Muscle of back (tissue), 13 donors: ENCODE measurements at places on chromosomes 3 and 15.

GRCh38 chr3:38114875-38115644 lies 21.9 kb downstream of the ACAA1 start:
- DNase-seq = no peak

DNA sequence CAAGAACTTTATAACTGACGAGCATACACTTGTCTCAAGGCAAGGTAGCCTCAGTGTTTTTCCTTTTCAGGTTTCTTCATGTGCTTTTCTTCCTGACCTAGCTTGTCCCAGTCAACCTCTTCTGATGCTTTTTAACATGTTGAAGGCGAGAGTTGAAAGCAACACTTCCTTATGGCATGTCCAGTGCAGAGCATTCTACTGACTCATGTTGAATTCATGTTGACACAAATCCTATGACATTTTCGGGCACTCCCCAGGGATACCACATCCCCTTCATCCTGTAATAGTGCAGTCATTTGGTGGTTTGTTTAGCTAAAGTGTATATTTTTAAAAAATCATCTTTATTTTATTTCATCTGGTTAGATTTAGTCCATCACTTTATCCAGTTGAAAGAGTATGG lies 75.9 kb upstream of the CBLB start:
- no peak for DNase-seq

DNA sequence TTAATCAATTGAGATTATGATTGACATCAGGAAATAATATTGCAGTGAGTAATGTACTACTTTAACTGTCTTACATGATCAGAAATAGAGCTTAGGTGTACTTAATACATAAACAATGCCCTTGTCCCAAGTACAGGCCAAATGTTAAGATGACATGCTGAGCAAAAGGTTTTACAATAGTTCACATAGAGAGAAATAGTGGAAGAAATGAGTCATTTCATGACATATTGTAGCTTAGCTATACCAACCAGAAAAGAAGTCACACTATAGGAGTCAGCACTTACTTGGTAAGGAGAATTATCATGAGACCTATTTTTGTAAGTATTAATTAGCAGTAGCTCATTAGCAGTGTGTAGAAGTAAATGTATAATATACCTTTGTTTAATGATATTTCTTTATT lies 96.4 kb upstream of the NANOGP8 start:
- DNase-seq = no peak

DNA sequence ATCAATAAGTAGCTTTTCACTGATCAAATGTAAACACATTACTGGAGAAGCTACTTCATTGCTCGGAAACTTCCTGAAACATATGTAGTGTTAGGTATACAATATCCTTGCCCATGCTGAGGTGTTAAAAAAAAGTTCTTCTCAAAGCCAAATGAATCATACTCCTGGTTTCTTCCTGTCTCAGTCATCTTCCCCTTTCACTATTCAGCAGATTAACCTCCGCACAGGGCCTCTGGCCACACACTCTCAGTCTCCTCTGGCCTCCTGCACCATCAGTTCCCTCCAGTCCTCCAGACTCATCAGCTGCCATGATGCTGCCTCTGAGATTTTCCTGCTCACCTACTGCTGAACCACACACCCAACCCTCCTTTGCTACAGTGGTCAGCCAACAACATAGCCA lies 70.5 kb upstream of the BOC start:
- DNase-seq = no peak
